ENCODE measurements at places on chromosomes 6 and 20.

DNA sequence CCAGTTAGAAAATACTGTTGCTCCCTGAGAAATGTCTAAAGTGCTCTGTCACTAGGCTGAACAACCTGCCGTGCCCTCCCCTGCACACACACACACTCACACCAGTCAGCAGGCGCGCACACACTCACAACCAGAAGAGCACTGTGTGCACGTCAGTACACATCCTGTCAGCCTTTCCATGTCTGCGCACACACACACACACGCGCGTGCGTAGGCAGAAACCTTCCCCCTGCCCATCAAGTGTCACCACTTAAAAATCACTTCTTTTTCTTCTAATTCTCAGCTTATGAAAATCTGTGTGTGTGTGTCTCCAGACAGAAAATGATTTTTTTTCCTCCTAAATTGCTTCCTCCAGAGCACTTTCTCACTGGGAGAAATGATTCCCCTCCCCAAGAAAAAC lies 100.3 kb downstream of the EDN3 start:
- DNase-seq, result no peak

- DNase-seq, result no peak
These were observed 93.4 kb downstream of the ANKS1A start for GRCh38 chr6:34982424-34982852.

GRCh38 chr20:62792940-62793756 lies 3.1 kb upstream of the MRGBP start:
- DNase-seq, result peak; percentile 55

DNA sequence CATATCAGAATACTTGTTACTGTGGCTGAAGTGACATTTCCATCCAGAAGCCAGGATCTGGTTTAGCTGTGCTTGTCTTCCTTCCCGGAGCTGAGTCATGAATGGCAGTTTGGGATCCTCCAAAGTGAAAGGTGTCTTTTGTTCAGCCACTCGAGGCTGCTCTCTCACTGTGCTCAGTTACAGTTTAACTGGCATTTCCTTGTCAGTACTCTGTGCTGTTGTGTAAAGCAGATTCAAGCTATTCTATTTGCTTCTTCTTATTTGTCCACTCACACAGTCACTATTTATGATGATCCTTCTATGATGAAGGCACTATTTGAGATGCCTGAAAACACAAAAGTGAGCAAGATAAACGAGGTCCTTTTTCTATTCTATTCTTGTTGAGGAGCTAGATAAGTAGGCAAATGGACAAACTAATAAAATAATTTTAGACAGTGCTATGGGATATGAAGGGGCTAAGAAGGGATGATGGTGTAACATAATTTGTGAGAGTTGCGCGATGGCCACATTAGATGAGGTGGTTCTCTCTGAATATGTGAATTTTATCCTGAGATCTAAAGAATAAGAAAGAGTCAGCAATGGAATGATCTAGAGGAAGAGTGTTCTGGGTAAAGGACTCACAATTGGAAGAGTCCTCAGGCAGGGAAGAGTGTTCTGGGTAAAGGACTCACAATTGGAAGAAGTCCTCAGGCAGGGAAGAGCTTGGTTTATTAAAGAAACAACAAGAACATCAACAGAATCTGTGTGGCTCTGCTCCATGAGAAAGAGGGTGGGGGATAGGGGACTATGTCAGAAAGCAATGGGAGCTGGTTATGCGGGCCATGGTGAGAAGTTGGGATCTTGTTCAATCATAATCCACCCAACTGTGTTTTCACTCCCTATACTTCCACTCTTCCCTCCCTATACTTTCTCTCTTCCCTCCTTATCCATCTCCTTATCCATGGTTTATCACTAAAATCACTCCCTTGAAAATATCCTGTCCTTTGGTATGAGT lies 40.1 kb downstream of the CYP24A1 start:
- no peak for DNase-seq

- no peak for DNase-seq
These were observed 68.9 kb upstream of the PHACTR2 start for GRCh38 chr6:143608906-143609305.

DNA sequence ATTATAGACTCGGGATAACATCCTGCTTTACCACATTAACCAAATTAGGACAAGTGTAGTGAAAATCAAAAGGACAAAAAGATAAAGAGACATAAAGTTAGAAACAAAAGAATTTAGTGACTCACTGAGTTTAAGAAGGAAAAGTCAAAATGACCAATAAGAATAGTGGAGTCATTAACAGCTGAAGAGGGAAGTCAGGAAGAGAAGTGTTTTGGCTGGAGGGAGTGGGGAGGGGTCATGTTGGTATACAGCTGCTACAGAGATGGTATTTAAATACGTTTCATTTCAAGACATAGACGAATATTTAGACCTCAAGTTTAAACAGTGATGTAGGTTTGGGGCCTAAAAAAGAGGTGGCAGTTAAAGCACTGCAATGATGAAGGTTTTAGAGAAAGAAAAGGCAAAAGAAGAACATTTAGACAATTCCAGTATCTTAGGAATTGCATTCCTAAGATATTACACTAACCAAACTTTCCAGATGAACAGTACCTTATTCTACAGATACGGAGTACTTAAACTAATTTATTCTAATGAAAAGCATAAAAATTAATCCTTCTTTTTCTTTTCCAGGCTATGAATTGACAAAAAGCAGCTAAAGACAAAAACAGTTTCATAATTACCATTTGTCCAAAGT lies 10.6 kb downstream of the FKBP5 start:
- DNase-seq, result no peak

- DNase-seq, result no peak
These were observed 7.9 kb downstream of the UBR2 start for GRCh38 chr6:42571611-42572342.

- DNase-seq, result no peak
These were observed 149.4 kb upstream of the NOX3 start for GRCh38 chr6:155604991-155605390.

DNA sequence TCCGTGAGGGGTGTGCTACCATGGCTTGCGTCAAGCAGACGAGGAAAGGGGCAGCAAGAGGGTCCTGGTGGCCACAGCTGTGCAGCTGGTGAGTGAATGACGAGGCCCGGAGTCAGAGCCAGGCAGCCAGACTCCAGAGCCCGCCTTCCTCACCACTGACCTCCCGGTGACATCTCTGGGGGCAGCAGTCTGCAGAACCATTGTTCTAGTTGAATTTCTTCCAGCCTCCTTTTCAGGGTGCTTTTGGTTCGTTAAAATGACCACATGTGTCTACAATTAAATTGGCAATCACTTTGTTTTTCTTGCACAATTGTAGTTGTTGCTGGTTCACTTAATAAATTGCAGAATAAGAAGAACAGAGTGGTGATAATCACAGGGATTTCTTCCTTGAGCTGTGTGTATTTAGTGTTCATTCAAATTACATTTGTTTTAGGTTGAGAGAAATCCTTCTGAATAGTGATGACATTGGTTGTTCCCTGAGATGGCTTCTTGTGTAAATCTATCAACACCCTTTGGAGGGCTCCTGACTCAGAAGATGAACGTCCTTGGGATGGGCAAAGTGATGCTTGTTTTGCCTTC lies 96.4 kb downstream of the TULP4 start:
- DNase-seq, result no peak

DNA sequence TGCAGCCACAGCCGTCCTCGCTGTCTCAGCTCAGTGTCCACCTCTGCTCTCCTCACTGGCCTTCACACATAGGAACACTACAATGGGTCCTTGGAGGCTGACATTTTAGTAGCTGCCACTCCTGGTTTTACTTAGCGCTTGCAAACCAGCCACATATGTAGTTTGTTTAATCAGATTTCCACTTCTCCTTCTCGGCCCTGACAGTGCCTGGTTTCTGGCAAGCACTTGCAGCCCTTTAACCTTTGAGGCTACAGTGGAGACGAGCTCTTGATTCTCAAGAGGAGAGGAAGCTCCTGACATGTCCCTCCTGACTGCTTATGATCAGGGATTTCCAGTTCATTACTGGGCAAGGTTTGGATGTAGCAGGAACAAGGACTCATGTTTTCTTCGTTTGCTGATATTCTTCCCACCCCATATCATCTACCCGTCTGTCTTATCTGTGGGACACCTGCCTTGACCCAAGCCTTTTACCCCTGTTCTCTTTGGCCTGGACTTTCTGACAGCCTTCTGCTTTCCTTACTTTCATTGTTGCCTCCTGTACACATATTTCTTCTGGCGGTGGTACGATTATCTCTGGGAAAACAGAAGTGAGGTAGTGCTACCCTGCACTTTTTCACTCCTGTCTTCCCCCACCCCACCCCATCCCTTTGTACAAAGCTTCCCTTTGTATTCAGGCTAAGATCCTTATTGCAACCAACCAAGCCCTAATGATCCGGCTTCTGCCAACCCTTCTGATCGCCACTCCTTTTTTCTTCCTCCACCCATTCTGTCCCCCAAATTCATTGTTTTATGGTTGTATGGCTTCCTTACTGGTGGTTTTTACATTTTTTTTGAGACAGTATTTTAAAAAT lies 31.2 kb downstream of the CEP43 start:
- DNase-seq, result no peak

DNA sequence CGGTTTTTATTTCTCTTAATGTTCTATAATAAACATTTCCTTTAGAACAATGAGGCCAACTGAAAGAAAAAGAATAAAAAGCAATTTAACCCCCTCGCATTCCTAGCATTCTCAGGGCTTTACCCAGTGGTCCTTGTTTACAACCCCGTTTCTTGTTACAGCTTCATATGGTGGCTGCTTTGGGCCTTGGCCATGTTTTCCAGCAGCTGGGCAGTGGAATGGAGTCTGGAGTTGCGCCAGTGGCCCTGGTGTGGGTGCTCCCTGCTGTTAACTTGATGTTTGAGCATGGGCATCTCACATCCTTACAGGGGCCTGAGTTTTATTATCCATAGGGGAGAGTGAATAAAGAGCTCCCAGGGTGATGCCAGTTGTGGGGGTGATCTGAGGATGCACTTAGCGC lies 18.8 kb downstream of the EFCAB8 start:
- no peak for DNase-seq

DNA sequence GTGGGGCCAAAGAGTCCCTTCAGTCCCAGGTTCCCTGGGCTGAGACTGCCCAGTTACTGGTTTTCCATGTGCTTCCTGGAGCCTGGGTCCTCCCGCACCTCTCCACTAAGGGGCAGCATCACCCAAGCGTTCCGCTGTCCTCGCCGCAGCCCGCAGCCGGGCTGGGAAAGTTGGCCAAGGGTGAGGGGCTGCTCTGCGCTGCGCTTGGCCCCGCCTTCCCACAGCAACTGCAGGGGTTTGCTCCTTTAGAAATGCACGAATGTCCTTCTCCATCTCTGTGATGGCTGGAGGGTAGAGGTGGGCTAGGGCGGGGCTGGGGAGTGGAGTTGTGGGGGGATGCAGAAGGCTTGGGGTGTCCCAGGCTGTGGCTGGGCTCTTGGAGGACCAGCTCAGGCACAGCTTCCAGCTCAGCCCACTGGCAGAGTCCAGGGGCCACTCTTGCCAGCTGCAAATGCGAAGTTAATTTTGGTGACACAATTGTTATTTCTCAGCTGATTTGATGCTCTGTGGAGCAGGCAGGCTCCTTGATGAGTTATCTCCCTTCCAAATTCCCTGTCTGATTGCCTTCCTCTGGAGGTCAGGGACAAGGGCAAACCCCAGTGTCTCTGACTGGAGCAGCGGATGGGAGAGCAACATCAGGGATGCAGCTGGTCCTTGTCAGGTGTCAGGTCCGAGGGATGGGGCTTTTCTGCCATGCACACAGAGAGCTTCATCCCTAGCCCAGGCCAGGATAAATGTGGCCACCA lies 63.2 kb downstream of the NOL4L start:
- peak; percentile 24 for DNase-seq

- DNase-seq, result no peak
These were observed 221.3 kb downstream of the QKI start for GRCh38 chr6:163635731-163636364.

- no peak for DNase-seq
These were observed 43.1 kb downstream of the FOXC1 start for GRCh38 chr6:1652842-1653241.

GRCh38 chr6:125197795-125198269 lies 44.3 kb downstream of the TPD52L1 start:
- no peak for DNase-seq

DNA sequence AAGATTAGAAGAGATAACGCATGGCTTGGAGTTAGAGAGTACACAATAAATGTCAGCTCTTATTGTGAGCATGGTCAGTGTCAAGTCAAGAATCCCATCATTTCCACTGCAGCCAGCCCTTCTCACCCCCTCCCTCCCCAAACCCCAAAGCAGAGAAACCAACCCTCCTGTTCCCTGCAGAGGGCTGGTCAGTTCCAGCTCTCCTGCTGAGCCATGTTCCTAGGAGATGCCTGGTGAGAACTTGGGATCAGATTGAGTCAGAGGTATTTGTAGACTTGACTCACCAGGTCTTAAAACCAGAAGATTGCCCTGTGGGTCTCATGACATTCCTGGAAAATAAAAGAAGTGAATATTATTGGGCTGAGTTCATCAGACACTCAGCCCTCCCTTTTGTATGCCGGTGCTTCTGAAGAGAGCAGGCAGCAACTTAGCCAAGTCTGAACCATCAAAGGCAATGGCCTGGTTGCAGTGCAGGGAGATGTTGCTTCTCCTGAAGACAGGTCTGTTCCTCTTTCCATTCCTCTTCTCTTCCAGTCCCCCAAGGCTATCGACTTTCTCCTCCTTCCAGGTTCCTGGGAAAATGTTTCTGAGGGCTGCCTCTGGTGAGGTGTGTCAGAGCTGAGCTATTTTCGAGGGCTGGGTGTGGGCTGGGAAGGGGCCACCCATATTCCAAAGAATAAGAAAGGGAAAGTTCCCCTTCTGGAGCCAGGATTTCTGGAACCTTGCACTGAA lies 278.2 kb upstream of the SUPT3H start:
- no peak for DNase-seq

GRCh38 chr6:15927531-15928225 lies 201.2 kb upstream of the MYLIP start:
- DNase-seq, result no peak

- DNase-seq, result peak; percentile 44
These were observed 25.3 kb downstream of the TBC1D7 start for GRCh38 chr6:13302751-13303667.

DNA sequence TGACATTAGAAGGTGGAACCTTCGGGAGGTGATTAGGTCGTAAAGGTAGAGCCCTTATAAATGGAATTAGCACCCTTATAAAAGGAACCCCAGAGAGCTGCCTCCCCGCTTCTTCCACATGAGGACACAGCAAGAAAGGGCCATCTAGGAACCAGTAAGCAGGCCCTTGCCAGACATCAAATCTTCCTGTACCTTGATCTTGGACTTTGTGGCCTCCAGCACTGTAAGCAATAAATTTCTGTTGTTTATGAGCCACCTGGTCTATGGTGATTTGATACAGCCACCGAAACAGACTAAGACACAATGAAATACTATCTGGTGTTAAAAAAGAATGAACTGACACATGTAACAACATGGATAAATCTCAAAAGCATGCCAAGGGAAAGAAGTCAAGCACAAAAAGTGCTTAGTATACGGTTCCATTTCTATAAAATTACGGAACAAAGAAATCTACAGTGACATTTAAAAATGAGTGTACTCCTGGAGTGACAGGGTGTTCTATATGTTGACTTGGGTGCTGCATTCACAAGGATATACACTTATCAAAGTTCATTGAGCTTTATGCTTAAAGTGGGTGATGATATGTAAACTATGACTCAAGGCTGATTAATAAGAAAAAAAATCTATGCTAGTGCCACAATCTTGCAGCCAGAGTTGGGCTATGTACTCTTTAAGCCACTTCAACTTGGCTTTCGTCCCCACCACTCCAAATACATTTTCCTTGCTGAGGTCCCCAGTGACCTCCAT lies 18.4 kb downstream of the SERPINB1 start:
- no peak for DNase-seq
